NCI-H2029 treated with DMSO at 0.1 percent for 48 hours (cell line): ENCODE measurements at places on chromosomes 13 and 19.

DNA sequence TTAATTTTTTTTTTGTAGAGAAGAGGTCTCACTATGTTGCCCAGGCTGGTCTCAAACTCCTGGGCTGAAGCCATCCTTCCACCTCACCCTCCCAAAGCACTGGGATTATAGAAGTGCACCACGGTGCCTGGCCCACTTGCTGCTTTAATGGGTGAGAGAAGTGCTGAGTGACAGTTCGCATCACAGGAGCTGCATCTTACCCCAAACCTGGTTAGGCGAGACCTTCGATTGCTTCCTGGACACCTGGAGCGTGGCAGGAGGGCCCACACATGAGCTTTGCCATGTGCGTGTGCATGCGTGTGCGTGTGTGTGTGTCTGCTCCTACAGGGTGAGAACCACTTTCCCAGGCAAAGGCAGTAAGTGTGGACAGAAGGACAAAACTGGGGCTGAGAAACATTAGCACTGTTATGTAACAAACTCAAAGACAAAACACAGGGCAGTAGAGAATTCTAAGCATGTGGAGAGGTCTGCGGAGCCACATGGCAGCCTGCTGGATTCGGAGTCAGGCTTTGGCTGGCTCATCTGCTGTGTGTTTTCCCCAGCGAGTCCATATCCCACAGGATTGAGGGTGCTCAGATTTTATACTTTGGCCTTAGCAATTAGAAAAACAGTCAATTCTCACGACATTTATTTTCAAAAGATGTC lies 11.7 kb upstream of the MTIF3 start:
- DNase-seq = no peak

DNA sequence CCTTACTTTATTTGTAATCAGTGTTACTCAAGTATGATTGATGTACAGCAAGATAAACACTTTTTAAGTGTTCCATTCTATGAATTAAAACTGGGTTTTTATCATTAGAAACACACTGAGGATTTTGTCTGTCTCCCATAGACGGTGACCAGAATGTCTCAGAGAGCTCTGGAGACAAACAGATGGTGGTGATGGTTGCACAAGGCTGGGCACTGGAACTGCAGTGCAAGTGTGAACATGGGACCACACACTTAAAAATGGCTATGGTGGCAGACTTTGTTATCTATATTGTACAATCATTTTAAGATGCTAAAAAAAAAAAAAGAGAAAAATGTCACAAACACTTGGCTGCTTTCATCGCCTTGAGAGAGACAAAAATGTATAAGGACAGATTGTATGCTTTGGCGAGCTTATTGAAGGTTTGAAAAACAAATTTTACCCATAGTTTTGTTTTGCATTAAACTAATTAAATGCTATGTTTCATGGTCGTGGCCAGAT lies 273.0 kb downstream of the SHISA2 start:
- no peak for DNase-seq

DNA sequence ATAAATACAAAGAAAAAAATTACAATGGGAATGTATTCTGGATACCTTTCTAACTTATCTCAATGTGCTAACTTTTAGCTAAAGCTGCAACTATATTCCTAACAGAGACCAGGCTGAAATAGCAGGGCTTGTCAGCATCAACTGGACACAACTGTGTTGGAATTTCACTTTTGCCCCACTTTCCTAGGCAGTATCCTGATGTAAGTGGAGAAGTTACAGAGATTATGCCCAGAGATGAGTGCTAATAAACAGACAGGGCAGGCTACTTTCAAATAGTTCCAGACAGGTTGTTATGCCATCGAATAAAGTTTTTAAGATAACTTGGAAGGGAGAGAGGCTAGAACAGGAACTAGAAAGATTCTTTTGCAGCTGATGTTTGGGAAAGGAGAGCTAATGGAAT lies 201.9 kb downstream of the KCTD12 start:
- no peak for DNase-seq

DNA sequence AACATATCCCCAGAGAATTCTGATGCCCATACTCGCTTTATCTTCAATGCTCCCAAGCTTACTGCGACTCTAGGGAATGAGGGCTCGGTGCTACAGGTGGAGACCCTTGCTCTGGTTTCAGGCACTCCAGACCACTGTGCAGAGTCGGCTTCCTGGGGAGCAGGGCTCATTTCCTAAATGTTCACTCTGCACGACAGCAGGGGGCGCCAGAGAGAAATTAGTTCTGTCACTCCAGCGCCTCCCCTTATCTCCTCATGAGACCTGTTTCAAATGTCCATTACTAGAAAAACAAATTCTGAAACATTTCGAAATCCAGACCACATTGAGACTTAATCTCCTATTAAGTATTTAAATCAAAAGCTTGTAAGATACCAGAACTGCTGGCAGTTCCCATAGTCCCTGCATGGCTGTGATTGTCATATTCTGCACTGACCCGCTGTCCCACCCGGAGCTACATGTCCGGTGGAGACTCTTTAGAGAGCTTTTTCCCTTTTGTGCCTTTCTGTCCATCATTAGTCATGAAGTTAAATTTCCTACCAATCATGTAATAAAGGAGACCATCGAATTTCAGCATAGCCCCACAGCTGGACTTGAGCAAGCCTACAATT lies 22.4 kb downstream of the EPSTI1 start:
- DNase-seq = no peak

GRCh38 chr13:90868321-90868920 lies 479.1 kb upstream of the MIR17HG start:
- DNase-seq = no peak
